AG20443 (cell line): ENCODE measurements at places on chromosomes 4 and X.

- DNase-seq, result no peak
These were observed 9.5 kb downstream of the ETFDH start for GRCh38 chr4:158681629-158682028.

GRCh38 chr4:81471298-81471587 lies 464 bp downstream of the RASGEF1B start:
- no peak for DNase-seq

- peak; percentile 74 for DNase-seq
These were observed 36.9 kb downstream of the EVC start for GRCh38 chr4:5747738-5748375.

- DNase-seq, result peak; percentile 17
These were observed 82.5 kb downstream of the GASK1B start for GRCh38 chr4:158090323-158090722.

GRCh38 chr4:85826060-85826678 lies 351.2 kb downstream of the ARHGAP24 start:
- DNase-seq, result peak; percentile 67

GRCh38 chr4:24768604-24769003 lies 26.8 kb upstream of the SOD3 start:
- no peak for DNase-seq

- no peak for DNase-seq
These were observed 48.3 kb downstream of the STBD1 start for GRCh38 chr4:76354517-76355473.

DNA sequence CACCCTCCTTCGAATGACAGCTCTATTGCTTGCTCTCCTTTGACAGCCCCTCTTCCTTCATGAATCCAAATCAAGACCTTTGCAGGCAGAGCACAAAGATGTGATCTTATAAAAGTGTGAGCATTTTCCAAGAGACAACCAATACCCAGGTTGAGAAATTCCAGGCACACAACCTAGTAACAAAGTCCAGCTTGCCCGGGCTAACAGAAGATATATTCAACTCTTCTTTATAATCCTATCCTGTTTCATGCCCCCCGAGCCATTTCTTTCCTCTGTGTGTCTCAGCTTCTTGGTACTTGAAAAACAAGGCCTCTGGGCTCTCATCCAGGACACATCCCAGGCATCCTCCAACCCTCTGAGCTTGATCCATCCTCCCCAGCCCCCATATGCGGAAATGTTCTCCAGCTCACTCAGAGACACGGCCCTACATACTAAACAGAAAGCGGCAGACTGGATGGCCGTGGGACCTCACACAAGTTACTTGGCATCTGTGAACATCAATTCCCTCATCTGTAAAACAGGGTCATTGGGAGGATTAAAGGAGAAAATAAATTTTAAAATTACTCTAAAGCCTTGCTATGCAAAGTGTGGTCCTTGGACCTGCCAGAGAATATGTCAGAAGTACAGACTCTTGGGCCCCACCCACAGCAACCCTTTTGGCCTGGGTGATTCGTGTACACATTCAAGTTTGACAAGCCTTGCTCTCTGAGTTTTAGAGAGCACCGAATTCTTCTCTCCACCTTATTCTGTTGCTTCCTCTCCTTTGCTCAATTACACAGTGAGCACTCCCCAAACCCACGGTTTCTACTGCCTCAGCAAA lies 627.0 kb downstream of the BCOR start:
- DNase-seq, result peak; percentile 49

DNA sequence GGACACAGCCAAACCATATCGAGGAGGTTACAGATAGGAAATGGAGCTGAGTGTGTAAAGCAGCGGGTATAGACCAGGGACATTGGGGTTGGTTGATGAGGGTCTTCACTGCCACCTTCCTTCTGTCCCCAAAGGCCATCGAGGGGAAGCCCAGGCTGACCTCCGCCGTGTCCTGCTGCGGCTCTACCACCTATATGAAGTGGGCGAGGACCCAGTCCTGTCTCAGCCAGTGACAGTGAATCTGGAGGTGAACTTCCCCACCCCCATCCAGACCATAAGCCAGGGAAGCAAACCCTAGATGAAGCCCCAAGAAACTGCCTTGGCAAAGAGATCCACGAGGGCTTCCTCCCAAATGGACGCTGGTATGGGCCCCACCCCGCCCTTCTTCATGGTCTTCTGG lies 23.2 kb upstream of the MRFAP1 start:
- no peak for DNase-seq

DNA sequence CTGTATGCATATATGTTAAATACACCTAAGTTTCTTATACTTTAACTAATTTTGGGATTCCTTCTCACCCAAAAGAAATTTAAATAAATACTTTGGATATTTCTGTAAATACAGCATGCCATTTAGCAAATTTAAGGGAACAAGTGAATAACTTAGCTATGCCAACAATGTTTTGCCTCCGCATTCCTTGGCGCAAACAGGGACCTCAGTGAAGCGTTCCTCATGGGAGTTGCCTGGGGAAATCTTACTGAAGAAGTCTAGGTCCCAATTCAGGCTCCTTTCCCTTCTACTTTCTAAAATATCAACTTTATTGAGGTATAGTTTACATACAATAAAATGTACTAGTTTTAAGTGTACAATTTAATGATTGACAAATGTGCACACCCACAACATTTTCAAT lies 25.0 kb downstream of the COL4A5 start:
- DNase-seq, result no peak

DNA sequence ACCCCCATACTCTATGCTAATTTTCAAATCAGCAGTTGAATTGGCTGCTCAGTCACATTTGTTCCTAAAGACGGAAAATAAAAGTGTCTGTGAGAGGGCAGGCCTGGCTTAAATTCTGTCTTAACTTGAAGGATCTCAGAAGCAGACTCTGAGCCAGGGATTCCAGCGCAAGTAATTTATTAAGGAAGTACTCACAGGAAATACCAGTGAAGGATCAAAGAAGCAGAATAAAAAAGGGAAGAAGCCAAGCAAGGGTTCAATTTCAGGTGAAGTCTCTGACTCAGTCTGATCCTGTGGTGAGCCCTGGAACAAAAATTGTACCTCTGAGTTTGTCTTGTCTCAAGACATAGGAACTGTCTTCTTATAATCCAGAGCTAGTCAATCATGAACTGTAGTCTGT lies 52.2 kb downstream of the IL1RAPL1 start:
- no peak for DNase-seq

DNA sequence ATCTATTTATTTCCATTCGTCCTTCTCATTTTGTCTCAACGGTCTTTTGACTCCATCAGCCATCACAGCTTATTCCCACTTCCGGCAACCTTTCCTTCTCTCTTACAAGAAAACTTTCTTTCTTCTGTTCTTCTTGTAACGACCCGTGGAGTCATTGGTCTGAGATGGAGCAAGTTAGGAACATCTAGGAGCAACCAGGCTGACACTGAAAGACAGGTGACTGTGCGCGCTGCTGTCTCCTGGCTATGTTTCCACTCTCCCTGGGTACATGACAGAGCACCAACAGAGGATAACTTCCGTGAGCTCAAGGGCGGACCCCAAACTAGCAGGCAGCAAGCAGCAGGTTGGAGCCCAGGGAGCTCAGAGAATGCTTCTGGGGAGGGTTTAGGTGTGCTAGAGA lies 2.5 kb downstream of the FGF5 start:
- no peak for DNase-seq

- no peak for DNase-seq
These were observed 33.4 kb downstream of the ARHGEF6 start for GRCh38 chrX:136747003-136747986.

GRCh38 chr4:130659320-130659719 lies 1563.4 kb downstream of the C4orf33 start:
- no peak for DNase-seq

DNA sequence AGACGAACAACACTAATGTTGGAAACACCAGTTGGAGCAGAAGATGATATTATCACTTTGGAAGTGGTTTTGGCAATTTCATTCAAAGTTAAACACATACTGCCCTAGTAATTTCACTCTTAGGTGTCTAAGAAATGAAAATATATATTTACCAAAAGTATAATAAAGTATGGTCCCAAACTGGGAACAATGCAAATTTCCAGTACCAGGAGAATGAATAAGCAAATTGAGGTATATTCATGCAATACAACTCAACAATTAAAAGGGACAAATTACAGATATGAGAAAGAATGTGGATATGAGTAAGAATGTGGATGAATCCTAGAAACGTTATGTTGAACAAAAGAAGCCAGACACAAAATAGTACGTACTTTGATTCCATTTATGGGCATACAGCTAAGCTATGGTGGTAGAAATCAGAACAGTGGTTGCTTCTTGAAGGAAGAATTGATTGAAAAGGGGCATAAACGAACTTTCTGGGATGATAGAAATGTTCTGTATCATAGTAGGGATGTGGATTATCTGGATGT lies 10.0 kb downstream of the ELMOD2 start:
- DNase-seq, result no peak

GRCh38 chr4:39235021-39235420 lies 52.7 kb downstream of the WDR19 start:
- DNase-seq, result no peak

- no peak for DNase-seq
These were observed 80.4 kb upstream of the NHS start for GRCh38 chrX:17294561-17294960.

- no peak for DNase-seq
These were observed 23.9 kb upstream of the GUCY1B1 start for GRCh38 chr4:155734951-155735350.

- DNase-seq, result no peak
These were observed 284.5 kb upstream of the CTSO start for GRCh38 chr4:156238171-156238570.

DNA sequence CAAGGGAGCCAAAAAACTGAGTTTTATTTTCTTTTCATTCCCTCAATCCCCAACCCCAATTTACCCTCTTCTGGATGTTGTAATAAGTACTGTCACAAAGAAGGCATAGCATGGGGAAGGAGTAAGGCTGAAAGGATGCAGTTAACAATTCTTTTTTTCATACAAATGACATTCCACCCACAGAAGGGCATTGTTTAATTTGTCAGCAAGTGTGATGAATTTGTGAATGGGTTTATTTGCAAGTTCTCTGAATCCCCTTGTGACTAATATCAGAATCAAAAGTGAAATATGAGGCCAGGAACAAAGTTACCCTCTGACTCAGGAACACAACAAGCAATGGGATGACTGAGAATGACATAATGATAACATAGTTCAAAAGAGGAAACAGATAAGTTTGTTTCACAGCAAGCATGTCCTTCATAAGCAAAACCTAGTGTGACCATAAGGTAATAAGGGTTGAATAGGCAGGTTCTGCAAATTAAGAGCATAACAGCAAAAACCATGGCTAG lies 2.1 kb downstream of the GEMIN8 start:
- DNase-seq, result no peak

- DNase-seq, result no peak
These were observed 375.4 kb downstream of the ZNF674 start for GRCh38 chrX:46169808-46170207.

- peak; percentile 73 for DNase-seq
These were observed 553 bp upstream of the MED28 start for GRCh38 chr4:17613761-17614415.

- DNase-seq, result no peak
These were observed 110.3 kb upstream of the KIT start for GRCh38 chr4:54547299-54548097.

DNA sequence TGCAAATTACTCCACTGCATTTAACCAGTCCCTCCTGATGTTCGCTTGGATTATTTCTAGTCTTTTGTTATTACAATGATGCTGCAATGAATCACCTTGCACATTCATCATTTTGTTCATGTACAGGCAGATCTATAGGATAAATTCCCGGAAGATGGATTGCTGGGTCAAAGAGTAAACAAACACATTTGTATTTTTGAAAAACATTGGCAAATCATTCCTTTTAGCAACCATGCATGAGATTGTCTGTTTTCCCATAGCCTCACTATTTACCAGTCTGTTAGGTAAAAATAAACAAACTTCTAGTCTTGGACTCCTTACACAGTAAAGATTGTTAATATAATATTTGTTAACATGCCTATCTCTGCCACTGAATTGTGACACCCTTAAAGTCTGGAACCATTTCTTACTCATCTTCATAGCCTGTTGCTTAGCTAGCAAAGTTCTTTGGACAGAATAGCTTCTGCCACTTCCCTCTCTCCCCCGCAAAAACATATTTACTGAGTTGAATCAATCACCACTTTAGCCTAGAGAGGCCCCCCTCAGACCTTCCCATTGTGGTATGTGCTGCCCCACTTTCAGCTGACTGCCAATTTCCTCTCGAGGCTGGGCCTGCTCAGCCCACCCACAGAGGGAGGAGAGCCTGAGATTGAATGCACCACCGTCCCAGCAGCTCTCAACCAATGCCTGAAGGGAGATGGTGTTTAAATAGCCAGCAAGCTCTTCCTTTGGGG lies 108.4 kb upstream of the ATXN3L start:
- peak; percentile 20 for DNase-seq

DNA sequence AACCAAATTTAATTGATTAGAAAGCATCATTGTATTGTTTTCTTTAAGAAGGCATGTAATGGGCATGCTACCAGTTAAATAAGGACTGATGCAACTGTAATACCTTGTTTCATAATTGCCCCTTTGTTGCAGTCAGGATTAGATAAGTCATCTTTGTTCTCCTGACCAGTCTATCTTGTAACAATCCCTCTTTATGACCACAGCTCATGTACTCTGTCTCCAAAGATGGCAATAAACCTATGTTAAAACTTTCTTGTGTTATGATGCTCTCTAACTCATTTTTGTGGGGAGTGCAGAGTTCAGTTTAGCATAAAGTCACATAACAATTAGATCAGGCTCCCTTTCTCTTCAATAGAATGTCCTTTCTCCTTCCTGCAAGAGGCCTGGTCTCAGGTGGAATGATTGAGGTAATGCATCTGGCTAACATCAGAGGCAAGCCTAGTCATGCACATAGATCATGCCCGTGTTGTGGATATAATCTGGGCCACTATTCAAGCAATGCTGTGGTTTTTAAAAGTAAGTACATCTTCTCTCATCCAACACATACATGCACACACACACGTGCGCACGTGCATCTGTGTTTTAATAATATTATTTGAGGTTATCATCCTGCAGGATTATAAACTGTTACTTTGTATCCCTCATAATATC lies 45.6 kb downstream of the TMEM154 start:
- no peak for DNase-seq

GRCh38 chrX:133813971-133814370 lies 171.4 kb downstream of the GPC3 start:
- no peak for DNase-seq

- no peak for DNase-seq
These were observed 148.7 kb downstream of the RELL1 start for GRCh38 chr4:37537484-37537883.

DNA sequence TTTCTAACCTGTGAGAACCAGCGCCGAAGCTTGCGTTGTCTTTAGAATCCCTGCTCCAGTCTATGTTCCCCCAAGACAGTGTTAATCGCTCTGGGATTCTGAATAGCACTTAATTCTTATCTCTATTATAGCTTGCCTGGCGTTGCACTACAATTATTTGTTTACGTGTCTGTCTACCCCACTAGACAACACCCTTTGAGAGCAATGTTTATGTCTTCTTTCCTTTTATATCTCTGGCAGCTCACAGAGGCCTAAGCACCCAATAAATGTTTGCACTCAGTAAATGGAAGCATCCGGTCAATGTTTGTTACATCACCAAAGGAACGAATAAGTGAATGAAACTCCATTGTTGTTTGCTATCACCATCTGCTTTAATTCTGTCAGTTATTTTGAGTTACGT lies 4.8 kb upstream of the NHS start:
- DNase-seq, result no peak

- peak; percentile 29 for DNase-seq
These were observed at the start of gene ZDHHC15 for GRCh38 chrX:75522565-75523431. Gene ZDHHC15, minus strand, starts transcription at chrX:75523037. Its CDS starts 13 bp downstream, at chrX:75523024.

- peak; percentile 11 for DNase-seq
These were observed 272.9 kb downstream of the CFAP299 start for GRCh38 chr4:80608281-80608980.
